H9 (cell line): ENCODE measurements at places on chromosomes 5 and 9. TPM values are rescaled to one million over a fixed set of nuclear protein-coding genes. Genes with fewer than 3 reads are reported as not detected.

DNA sequence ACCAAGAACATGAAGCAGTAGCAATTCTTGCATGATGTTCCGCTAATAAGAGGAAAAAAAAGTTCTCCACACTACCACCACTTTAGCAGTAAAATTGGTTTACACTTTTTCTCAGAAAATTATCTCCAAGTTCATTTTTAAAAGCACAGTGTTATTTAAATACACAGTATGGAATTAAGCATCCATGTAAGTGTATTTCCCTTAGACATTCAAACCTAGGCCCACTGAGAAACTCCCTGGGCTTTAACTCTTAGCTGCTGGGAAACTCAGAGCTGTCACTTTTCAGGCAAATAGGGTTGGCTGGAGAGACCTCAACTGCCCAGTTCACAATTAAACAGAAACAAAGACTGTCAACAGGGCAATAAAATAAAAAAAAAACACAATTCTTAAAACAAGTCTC is 2.7 kb downstream of the GNAQ start:
- no peaks in the 10 kb centered on the region for H3K36me3 ChIP-seq
- peak overlapping the region; percentile 95; the same call in 2 of the 3 replicates for H3K4me3 ChIP-seq
- H3K4me1 ChIP-seq, result peaks cover 7% of the 10 kb centered on the region
- H3K27me3 ChIP-seq, result no peaks in the 10 kb centered on the region
- DNase-seq, result no peak
- no peak overlapping the region for H3K27ac ChIP-seq

DNA sequence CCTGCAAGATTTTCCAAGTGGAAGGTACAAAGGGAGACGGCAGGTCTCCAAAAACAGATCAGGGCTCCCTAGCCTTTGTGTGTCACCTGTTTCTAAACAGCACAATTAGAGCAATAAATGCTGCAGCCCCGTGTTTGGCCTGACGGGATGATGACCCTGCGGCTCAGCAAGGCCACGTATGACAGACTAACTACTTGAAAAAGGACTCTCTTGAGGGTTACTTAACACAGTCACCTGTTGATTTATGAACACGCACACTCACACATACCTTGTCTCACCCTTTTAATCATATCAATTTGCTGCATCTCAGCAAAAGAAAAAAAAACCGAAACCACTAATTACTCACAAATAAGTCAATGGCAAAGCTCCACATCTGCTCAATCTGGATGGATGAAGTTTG is 199.6 kb upstream of the GAS1 start:
- no peak for DNase-seq
- no peaks in the 10 kb centered on the region; the same call in 2 of the 3 replicates for H3K36me3 ChIP-seq
- H3K27me3 ChIP-seq, result no peaks in the 10 kb centered on the region
- no peak overlapping the region for H3K27ac ChIP-seq

DNA sequence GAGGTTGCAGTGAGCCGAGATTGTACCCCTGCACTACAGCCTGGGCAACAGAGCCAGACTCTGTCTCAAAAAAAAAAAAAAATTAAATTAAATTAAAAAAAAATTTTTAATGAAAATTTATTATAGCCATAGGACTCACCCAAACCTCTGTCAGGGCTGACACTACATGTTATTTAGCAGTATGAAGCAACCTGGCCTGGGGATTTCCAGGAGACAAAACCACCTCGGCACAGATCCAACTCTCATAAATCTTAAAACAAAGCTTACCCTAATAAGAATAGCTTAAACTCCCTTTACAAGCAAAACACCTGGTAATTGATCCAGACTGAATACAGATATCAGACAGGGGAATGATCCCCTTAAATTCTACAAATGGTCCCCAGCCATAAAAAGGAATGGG is 38.4 kb downstream of the PPP1R2B start:
- H3K4me3 ChIP-seq, result no peak overlapping the region
- H3K27ac ChIP-seq, result no peak overlapping the region
- no peaks in the 10 kb centered on the region for H3K36me3 ChIP-seq
- DNase-seq, result no peak

DNA sequence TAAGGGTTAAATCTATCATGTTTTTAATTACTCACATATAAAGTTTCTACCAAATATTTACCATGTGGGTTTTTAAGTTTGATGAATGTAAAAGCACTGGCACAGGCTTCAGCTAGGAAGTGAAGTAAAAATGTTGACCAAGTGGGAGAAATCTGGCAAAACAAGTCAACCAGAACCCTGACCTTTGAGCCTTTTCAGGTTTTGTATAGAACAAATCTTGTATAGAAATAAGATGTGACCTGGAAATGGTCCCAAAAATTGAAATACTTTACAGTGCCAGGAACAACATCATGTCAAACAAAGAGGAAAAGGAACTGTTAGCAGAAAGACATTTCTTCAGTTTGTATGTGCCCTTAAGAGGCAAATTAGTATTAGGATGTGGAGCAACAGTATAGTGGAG is 137.6 kb downstream of the CCDC192 start:
- no peak overlapping the region for H3K4me3 ChIP-seq
- no peak overlapping the region for H3K27ac ChIP-seq
- no peak for DNase-seq
- H3K4me1 ChIP-seq, result no peaks in the 10 kb centered on the region

GRCh38 chr5:14463629-14464028 is 118.0 kb upstream of the OTULINL start:
- peaks cover 15% of the 10 kb centered on the region; the same call in 2 of the 3 replicates for H3K36me3 ChIP-seq
- H3K4me3 ChIP-seq, result no peak overlapping the region
- no peak for DNase-seq
- H3K27ac ChIP-seq, result no peak overlapping the region

GRCh38 chr9:31588006-31588405 is 796.4 kb upstream of the ACO1 start:
- no peaks in the 10 kb centered on the region for H3K27me3 ChIP-seq
- no peak overlapping the region for H3K4me3 ChIP-seq
- H3K36me3 ChIP-seq, result no peaks in the 10 kb centered on the region

- no peaks in the 10 kb centered on the region for H3K27me3 ChIP-seq
- no peak overlapping the region for H3K4me3 ChIP-seq
- no peaks in the 10 kb centered on the region; the same call in 1 of the 2 replicates for H3K4me1 ChIP-seq
- H3K27ac ChIP-seq, result no peak overlapping the region
- no peaks in the 10 kb centered on the region for H3K36me3 ChIP-seq
- no peak for DNase-seq
These were observed 76.5 kb downstream of the COL27A1 start for GRCh38 chr9:114231719-114232449.

GRCh38 chr9:105414947-105415661 is 32.7 kb upstream of the FSD1L start:
- no peaks in the 10 kb centered on the region for H3K36me3 ChIP-seq
- H3K4me3 ChIP-seq, result peak overlapping the region; percentile 67
- no peak overlapping the region for H3K27ac ChIP-seq
- peak; percentile 66 for DNase-seq
- no peaks in the 10 kb centered on the region for H3K27me3 ChIP-seq

DNA sequence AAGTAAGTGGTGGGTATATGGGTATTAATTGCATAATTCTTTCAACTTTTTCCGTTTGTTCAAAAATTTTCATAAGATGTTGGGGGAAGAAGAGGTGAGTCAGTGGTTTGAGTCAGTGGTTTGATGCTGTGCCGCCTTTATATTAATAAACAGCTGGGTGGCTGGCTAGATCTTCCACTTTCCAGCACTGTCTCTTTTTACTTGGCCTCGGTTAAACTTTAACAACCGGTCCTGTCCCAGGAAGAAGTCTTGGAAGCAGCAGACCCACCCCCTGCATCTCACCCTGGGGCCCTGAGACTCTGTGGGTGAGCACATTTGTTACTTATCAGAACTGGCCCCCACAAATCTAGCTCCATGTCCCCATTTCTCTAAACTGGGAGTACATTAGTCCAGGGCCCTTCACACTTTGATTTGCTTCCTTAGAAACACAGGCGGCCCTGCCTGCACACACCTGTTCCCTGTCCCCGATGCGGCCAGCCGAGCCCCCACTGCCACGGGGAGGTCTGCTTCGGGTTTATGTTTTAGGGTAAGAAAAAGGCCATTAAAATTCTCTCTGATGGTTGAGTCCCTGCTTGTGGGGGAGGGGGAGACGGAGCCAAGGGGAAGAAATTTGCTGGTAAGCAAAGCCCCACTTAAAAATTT is 90.7 kb downstream of the PTCH1 start:
- no peak for DNase-seq
- no peaks in the 10 kb centered on the region for H3K27me3 ChIP-seq
- H3K27ac ChIP-seq, result no peak overlapping the region
- peaks cover 44% of the 10 kb centered on the region for H3K36me3 ChIP-seq

- H3K27ac ChIP-seq, result no peak overlapping the region
- peak overlapping the region; percentile 65 for H3K4me3 ChIP-seq
- peak; percentile 67 for DNase-seq
- H3K36me3 ChIP-seq, result no peaks in the 10 kb centered on the region
These were observed 42.6 kb downstream of the NACC2 start for GRCh38 chr9:136052472-136052880.

- H3K4me3 ChIP-seq, result no peak overlapping the region
- no peak for DNase-seq
- no peaks in the 10 kb centered on the region for H3K4me1 ChIP-seq
- no peaks in the 10 kb centered on the region for H3K27me3 ChIP-seq
- no peaks in the 10 kb centered on the region for H3K36me3 ChIP-seq
These were observed 23.1 kb upstream of the QSOX2 start for GRCh38 chr9:136268735-136269134.

GRCh38 chr9:16085167-16085726 is 532.4 kb downstream of the CCDC171 start:
- H3K36me3 ChIP-seq, result no peaks in the 10 kb centered on the region
- DNase-seq, result no peak
- no peak overlapping the region for H3K4me3 ChIP-seq
- no peaks in the 10 kb centered on the region for H3K4me1 ChIP-seq

DNA sequence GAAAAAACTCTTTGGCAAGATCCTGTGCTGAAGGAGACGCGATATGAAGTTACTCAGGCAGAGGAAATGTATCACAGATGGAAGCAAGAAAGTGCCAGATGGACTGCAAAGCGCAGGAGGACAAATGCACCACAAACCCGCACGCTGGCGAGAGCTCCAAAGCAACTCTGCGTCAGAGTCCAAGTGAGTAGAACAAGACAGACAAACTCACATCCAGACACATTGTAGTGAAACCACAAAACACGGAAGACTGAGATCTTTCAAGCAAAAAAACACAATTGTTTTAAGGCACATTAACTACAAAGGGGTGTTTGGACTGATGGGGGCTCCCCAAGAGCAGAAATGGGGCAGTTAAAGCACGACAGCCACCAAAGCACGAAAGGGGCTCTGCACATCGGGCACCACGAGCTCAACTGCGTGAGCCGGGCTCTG is 39.2 kb upstream of the NKD2 start:
- H3K27ac ChIP-seq, result no peak overlapping the region
- H3K4me3 ChIP-seq, result no peak overlapping the region
- no peaks in the 10 kb centered on the region for H3K4me1 ChIP-seq
- no peaks in the 10 kb centered on the region for H3K27me3 ChIP-seq
- H3K36me3 ChIP-seq, result no peaks in the 10 kb centered on the region

DNA sequence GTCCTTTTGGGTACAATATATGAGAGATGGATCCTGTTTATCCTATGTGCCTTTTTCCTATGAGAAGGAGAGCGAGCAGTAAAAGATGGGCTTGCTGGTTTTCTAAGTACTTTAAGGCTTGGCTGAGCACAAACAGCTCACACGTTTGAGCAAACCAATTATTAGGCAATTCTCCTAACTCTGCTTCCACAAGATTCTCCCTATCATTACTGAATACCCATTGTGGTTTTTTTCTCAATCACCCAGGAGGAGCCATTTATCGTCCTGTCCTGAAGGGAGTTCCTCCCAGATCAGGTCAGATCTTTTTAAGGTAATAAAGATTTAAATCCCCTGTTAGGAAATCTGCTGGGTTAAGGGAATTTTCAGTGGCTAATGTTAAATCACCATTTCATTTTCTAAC is 19.4 kb upstream of the C1QTNF3 start:
- peaks cover 26% of the 10 kb centered on the region for H3K36me3 ChIP-seq
- no peak for DNase-seq
- no peaks in the 10 kb centered on the region for H3K4me1 ChIP-seq
- no peak overlapping the region for H3K27ac ChIP-seq
- no peak overlapping the region for H3K4me3 ChIP-seq

DNA sequence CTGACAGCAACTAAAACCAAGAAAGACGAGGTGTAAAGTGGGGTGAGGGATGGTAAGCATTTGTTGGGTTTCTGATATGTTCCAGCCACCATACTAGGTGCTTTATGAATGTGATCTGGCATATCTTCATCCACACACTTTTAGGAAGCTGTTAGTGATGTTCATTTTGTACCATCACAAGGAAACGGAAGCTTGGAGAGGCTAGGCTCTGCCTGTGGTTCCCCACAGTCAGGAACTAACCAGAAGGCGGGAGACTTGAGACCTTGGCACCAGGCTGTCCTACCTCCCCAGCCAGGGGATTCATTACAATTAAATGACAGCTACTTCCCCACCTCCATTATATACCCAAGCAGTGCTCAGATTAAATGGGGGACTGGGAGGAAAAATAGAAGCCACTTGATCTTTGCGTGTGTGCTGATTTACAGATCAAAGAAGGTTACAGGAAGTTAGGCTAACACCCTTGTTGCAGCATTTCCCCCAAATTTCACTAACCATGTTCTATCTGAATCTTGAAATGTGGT is 43.0 kb downstream of the SFXN1 start:
- H3K4me1 ChIP-seq, result no peaks in the 10 kb centered on the region
- no peak for DNase-seq
- no peak overlapping the region for H3K27ac ChIP-seq
- H3K36me3 ChIP-seq, result peaks cover 43% of the 10 kb centered on the region
- no peak overlapping the region for H3K4me3 ChIP-seq

DNA sequence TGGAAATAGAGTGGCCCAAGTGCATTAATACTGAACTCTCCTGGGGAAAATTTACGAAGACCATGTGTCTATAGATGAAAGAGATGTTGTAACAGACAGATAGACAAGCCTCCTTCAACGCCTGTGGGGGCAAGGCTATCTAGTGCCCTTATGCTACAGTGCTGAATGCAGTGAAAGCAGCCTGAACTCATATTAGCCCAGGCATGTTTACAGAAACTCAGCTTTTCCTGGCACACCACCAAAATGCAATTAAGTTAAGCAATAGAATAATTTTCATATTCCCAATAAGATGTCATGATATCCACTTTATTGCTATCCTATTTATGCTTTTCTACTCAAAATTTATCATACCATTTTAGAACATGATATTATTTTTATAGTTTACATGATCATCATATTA is 277.0 kb downstream of the DIRAS2 start:
- no peak overlapping the region for H3K4me3 ChIP-seq
- no peak overlapping the region for H3K27ac ChIP-seq
- H3K27me3 ChIP-seq, result no peaks in the 10 kb centered on the region
- H3K36me3 ChIP-seq, result no peaks in the 10 kb centered on the region
- DNase-seq, result no peak
- no peaks in the 10 kb centered on the region for H3K4me1 ChIP-seq

GRCh38 chr5:173231996-173232498 is 3.0 kb downstream of the NKX2-5 start:
- H3K36me3 ChIP-seq, result peaks cover 2% of the 10 kb centered on the region; the same call in 2 of the 3 replicates
- H3K4me1 ChIP-seq, result peaks cover 2% of the 10 kb centered on the region; the same call in 1 of the 2 replicates
- H3K27me3 ChIP-seq, result peaks cover 98% of the 10 kb centered on the region
- DNase-seq, result no peak

The GPX8 gene
- total RNA-seq, result 37.9 and 38.3 TPM in 2 replicates

The PCDHA4 gene
- total RNA-seq, result 3.5 and 3.9 TPM in 2 replicates

The RARS1 gene
- 97.5 and 108 TPM in 2 replicates for total RNA-seq

The LCN9 gene
- total RNA-seq, result 0.52 and 0.72 TPM in 2 replicates

The C5orf58 gene
- 0.90 and 1.4 TPM in 2 replicates for total RNA-seq
